ENCODE measurements at places on chromosomes 5 and 9.
A peak's percentile ranks its signal among the peaks of the same experiment; 100 is the strongest.

GRCh38 chr5:1548702-1549474 is 25.1 kb upstream of the LPCAT1 start:
- H3K4me1 ChIP-seq: no peaks in the 10 kb centered on the region
- no peak overlapping the region for H3K4me3 ChIP-seq
- peak; percentile 43 for DNase-seq
- H3K27ac ChIP-seq: no peak overlapping the region

DNA sequence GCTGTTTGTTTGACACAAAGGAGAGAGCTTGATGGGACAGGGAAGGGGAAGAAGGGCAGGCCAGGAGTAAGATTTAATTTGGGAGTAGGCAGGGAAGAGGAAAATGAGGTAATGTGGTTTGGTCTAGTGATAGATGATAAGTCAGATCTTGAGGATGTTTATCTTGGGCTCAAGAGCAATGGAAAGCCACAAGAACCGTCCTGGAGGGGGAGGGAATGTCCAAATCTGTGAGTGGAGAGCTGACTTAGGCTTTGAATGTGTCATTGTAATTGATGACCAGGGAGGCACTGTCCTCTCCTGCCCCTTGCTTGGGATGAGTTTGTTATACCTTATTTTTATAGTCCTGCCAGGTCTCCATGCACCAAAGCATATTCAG is 37.5 kb downstream of the MAMDC2 start:
- no peaks in the 10 kb centered on the region for H3K36me3 ChIP-seq
- H3K27me3 ChIP-seq: no peaks in the 10 kb centered on the region
- no peak overlapping the region for H3K4me3 ChIP-seq
- peak; percentile 59 for DNase-seq
- peaks cover 33% of the 10 kb centered on the region for H3K4me1 ChIP-seq

GRCh38 chr9:89425024-89425805 is 72.7 kb downstream of the SEMA4D start:
- no peak overlapping the region for H3K4me3 ChIP-seq
- no peak overlapping the region for H3K27ac ChIP-seq
- no peaks in the 10 kb centered on the region for H3K27me3 ChIP-seq
- peaks cover 40% of the 10 kb centered on the region for H3K4me1 ChIP-seq

- no peaks in the 10 kb centered on the region for H3K4me1 ChIP-seq
- no peak overlapping the region for H3K27ac ChIP-seq
- H3K4me3 ChIP-seq: no peak overlapping the region
- no peaks in the 10 kb centered on the region for H3K27me3 ChIP-seq
- H3K36me3 ChIP-seq: no peaks in the 10 kb centered on the region
- no peak for DNase-seq
Measured at GRCh38 chr5:50325237-50325832, 115.8 kb downstream of the EMB start.

DNA sequence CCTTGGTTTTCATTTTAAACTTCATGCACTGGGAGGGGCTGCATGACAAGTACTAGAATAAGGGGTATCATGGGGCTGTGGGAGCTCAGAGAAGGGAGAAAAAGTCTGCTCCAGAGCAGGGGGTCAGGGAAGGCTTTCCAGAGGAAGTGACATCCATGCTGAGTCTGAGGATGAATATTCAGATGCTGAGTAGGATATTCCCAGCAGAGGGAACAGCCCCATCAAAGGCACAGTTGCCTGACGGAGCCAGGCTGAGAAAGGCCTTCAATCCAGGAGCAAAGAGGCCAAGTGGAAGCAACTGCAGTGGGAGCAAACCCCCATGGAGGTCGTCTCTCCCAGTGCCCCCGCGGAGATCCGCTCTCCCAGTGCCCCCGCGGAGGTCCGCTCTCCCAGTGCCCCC is 4.4 kb downstream of the PFN3 start:
- DNase-seq: no peak
- H3K36me3 ChIP-seq: no peaks in the 10 kb centered on the region
- no peak overlapping the region for H3K27ac ChIP-seq
- no peaks in the 10 kb centered on the region for H3K4me1 ChIP-seq
- H3K4me3 ChIP-seq: no peak overlapping the region
- H3K27me3 ChIP-seq: peaks cover 32% of the 10 kb centered on the region

- peaks cover 5% of the 10 kb centered on the region for H3K4me1 ChIP-seq
- peaks cover 49% of the 10 kb centered on the region for H3K36me3 ChIP-seq
- H3K27ac ChIP-seq: no peak overlapping the region
- no peaks in the 10 kb centered on the region for H3K27me3 ChIP-seq
Measured at GRCh38 chr5:139299486-139299885, 5.9 kb downstream of the MATR3 start.

DNA sequence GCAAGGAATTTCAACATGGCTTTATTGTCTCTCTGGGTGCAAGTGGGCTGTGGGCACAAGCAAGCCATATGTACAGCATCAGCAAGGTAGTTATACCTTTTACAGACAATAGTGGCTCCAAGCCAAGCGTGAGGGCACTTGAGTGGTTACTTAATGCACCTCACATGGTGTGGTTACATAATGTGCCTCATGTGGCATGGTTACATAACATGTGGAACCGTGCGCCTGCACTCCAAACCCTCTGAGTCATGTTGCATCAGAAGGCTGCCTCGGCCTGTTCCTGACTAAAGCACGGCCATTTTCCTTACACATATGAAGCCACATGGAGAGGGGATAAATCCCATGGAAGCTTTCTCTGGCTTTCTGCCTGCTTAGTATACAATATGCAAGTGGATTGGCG is 150.9 kb downstream of the OSTF1 start:
- H3K4me1 ChIP-seq: no peaks in the 10 kb centered on the region
- no peak for DNase-seq
- no peaks in the 10 kb centered on the region for H3K27me3 ChIP-seq
- no peak overlapping the region for H3K27ac ChIP-seq

GRCh38 chr9:34203992-34204635 is 25.3 kb downstream of the UBAP1 start:
- H3K27ac ChIP-seq: no peak overlapping the region
- H3K4me3 ChIP-seq: no peak overlapping the region
- no peaks in the 10 kb centered on the region for H3K36me3 ChIP-seq
- no peaks in the 10 kb centered on the region for H3K27me3 ChIP-seq
- no peak for DNase-seq

DNA sequence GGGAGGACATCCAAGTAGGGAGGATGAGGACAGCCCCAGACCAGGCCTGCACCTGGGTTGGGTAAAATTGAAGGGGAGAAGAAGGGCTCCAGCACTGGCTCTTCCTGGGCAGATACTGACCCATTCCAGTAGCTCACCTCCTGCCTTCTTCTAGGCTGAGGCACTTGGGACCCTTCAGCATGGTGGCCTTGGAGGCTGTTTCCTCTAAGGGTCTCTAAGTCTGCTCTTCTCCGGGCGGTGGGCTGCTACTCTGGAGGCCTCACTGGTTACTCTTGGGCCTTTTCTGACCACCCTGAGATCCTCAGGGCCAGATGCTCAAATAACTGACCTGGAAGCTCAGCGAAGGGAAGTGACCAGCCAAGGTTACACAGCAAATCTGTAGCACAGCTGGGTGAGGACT is 2.8 kb upstream of the TIFAB start:
- H3K4me3 ChIP-seq: no peak overlapping the region
- H3K27me3 ChIP-seq: peaks cover 22% of the 10 kb centered on the region
- no peaks in the 10 kb centered on the region for H3K36me3 ChIP-seq
- H3K27ac ChIP-seq: no peak overlapping the region

DNA sequence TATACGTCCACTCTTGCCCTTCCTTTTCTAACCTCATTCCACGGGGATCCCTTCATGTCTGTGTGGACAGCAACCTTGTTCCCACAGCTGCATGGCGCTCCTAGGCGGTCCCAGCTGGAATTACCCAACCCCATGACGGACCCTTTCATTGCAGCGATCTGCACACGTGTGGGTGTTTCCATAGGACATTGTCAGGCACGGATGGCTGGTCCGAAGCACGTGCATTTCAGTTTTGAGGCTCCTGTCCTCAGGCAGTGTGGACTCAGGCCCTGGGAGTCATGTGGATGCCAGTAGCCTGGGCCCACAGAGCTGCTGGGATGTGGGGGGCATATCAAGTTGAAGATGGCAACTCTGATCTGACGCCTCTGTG is 15.0 kb downstream of the CARD19 start:
- no peaks in the 10 kb centered on the region for H3K4me1 ChIP-seq
- peaks cover 13% of the 10 kb centered on the region for H3K36me3 ChIP-seq
- no peaks in the 10 kb centered on the region for H3K27me3 ChIP-seq
- no peak overlapping the region for H3K4me3 ChIP-seq
- DNase-seq: no peak
- H3K27ac ChIP-seq: no peak overlapping the region

Measured in SJSA1 (cell line).